Kidney tubule cell (primary cell): ENCODE measurements at places on chromosomes 11 and 22.

DNA sequence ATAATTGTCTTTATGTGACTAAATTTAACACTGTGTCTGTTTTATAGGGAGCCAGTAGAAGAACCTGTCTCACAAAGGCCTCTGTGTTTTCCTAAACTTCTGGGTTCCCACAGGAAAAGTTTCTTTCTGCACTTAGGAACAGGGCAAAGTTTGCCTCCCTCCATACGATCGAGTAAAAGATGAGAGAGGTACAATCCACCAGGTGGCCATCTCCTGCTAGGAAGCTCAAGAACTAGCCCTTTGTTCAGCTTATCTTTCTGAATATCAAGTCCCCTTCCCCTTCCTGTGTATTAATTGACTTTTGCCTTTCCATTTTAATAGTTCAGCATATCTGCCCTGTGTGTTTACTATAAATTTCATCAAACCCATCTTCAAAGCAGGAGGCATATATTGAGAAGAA lies 18.0 kb downstream of the CSNK2A3 start:
- DNase-seq, result no peak

DNA sequence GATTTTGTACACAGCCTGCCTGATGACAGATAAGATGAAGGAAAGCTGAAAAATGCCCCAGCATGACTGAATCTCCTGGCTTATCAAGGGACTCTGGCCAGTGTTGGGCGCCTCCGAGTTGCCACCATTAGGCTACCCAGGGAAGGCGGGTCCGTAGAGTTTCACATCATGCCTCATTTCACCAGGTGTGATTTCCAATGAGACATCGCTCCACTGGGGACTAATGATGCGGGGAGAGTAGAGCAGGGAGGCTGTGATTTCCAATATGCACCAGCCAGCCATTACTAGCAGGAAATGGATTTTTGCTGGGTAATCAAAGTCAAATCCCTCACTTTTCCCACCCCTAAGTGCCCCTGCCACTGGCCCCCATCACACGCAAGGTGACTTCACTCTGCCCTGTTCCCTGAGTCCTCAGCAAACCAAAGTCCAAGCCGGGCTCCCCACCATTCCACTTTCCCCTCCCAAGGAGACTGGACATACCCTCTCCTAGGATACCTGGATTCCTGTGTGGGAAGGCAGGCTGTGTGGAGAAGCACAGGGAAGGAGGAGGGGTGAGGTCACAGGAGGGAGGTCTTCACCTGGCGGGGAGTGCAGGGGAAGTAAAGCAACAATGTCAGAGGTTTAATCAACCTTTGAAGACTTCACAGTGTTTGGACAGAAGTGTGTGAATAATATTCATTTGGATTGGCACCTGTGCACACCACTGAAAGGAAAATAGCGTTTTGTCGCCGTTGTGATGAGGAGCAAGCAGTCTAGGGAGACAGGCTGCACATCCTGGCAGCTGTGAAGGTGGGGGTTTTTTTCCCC lies 613.3 kb upstream of the CADM1 start:
- DNase-seq, result no peak

GRCh38 chr22:30453731-30454510 lies 17.9 kb downstream of the SEC14L3 start:
- DNase-seq, result no peak

GRCh38 chr11:13126430-13126829 lies 117.3 kb downstream of the RASSF10 start:
- peak; percentile 99 for DNase-seq

DNA sequence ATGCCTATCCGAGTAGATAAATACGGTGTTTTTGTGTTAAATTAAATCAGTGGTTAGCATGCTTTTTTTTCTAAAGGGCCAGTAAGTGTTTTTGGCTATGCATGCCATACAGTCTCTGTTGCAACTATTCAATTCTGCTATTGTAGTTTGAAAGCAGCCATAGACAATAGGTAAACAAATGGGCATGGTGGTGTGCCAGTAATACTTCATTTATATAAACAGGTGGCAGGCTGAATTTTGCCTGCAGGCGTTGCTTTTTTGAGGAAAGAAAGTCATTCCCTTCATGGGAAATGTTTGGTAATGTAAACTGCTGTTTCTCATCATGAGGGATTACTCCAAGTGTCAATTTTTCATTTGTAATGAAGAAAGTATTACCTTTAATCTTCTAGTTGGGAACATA lies 106.5 kb downstream of the TMEM135 start:
- DNase-seq, result no peak

GRCh38 chr22:38935023-38935422 lies 22.4 kb upstream of the APOBEC3A start:
- DNase-seq, result peak; percentile 72

DNA sequence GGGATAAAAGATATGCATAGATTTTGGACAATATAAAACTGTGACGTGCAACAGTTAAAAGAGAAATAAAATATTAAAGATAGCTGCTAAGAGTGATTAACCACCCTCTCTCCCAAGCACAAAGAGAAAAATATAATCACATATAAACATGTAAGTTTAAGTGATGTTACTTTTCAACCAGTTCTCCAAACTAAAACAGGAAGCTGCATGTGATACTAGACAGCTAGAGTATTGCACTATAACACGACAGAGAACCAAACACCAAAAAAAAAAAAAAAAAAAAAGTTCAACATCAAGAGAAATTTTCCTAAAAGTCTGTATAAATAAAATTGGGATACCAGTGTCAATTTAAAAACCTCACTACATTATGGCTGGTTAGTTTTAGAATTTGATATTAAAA lies 79.1 kb downstream of the PICALM start:
- no peak for DNase-seq

GRCh38 chr11:83235825-83236224 lies 42.3 kb downstream of the ANKRD42 start:
- no peak for DNase-seq

- peak; percentile 70 for DNase-seq
Measured at GRCh38 chr11:71120471-71120896, 131.9 kb downstream of the SHANK2 start.
